ENCODE measurements at places on chromosomes 6 and 20. TPM values are rescaled to one million over a fixed set of nuclear protein-coding genes. Genes with fewer than 3 reads are reported as not detected.

DNA sequence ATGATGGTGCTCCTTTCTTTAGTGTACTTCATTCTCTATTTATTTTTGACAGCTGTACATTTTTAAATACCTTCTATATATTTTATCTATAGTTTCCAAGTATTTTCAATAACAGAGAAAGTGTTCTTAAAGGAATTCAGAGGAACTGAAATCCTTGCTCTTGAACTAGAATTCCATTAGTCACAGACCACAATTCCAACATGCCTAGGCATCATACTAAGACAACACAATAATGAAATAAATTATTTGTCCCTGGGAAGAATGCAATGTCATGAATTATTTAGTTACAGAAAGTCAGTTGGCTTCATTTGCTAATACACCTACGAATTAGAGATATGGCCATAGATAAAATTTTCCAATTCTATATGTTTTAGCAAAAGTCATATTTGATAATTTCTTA, 671.2 kb downstream of the EPHA7 start:
- H3K27ac ChIP-seq = no peak overlapping the region
- no peak for DNase-seq
- no peaks in the 10 kb centered on the region for H3K4me1 ChIP-seq
- H3K4me3 ChIP-seq = no peak overlapping the region
- no peaks in the 10 kb centered on the region for H3K36me3 ChIP-seq

DNA sequence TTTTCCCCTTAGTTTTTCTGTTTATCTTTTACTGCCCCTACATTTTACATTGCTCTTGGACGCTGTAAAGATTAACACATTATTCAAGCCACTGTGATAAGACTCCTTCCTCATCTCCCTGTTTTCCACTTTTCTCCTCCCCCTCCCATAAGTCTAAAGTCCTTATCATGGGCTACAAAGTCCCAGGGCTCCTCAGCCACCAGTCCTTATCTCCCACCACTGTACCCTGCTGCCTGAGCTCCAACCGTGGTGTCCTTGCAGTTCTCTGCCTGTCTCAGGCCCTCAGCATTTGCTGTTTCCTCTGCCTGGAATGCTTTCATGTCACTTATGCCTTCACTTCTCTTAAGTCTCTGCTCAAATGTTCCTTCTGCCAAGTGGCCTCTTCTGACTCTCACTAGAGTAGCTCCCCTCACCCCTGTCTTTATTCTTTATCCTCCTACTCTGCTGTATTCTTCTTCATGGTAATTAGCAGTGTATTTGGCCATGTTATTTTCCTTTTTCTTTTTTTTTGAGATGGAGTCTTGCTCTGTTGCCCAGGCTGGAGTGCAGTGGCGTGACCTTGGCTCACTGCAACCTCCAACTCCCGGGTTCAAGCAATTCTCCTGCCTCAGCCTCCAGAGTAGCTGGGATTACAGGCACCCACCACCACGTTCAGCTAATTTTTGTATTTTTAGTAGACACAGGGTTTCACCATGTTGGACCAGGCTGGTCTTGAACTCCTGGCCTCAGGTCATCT, 10.8 kb upstream of the LATS1 start:
- peak overlapping the region; percentile 10 for H3K4me3 ChIP-seq
- peaks cover 35% of the 10 kb centered on the region for H3K36me3 ChIP-seq
- H3K27ac ChIP-seq = no peak overlapping the region
- DNase-seq = no peak

DNA sequence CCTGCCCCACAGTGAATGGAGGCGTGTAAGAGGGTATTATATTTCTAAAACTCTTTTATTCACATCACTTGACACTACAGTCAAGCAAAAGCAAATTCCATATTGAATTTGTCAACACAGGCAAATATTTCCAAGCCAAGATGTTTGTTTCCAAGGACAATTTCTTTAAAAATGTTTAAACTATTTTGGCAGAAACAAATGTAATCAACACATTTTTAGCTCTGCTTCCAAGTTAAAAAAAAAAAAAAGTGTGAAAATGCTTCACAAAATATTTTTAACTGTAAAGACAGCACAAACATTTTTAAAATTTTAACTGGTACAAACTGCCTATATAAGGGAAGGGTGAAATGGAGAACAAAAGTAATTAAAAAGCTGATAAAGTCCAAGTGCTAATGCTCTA, 44.9 kb upstream of the DST start:
- no peaks in the 10 kb centered on the region for H3K27me3 ChIP-seq
- no peak for DNase-seq
- no peaks in the 10 kb centered on the region for H3K36me3 ChIP-seq
- H3K4me1 ChIP-seq = peaks cover 3% of the 10 kb centered on the region
- H3K27ac ChIP-seq = peak overlapping the region; percentile 2

LY6G5C gene
- total RNA-seq = 1.7 TPM

Measured in heart right ventricle (tissue), 16 donors.